Inflammatory macrophage treated with lipopolysaccharide for 4 hours (primary cell): ENCODE measurements at places on chromosomes 13 and 19.

DNA sequence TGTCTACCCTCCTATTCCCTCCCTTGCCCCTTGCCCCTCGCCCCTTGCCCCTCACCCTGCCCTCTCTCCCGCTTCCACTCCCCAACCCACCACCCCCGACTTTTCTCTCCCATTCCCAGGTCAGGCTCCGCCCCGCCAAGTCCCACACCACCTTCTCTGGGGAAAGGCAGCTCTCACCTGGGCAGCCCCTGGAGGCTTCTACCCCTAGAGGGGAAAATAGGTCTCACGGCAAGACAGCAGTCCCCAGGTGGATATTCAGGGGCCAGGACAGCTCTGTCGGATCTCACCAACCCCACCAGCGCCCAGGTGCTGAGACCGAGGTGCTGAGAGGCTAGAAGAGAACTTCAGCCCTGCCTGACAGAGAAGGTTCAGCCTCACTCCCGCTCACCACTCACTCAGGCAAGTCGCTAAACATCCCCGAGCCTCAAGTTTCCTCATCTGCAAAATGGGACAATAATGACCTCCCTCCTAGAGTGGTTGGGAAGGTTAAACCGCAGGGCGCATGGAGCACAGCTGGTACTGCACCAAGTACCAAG is 1.4 kb upstream of the ERFL start:
- no peak for DNase-seq

GRCh38 chr19:51127755-51128154 is 3.0 kb downstream of the SIGLEC9 start:
- DNase-seq = peak; percentile 91

DNA sequence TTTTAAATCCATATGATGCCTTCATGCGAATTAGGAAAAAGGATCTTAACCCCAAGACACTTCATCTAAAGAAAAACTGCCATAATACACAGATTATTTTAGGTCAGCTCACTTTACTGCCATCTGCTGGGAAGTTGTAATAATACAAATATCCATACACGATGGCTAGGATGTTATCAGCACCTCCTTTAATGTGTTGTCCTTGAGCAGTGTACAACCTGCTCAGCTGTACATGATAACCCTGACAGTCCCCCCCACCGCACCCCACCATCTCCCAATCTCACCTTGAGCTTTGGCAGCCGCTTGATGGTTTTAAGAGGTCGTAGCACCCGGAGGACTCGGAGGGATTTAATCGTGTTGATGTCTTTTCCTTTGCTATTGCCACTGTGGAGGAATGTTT is 112.2 kb downstream of the IER2 start:
- DNase-seq = peak; percentile 73

DNA sequence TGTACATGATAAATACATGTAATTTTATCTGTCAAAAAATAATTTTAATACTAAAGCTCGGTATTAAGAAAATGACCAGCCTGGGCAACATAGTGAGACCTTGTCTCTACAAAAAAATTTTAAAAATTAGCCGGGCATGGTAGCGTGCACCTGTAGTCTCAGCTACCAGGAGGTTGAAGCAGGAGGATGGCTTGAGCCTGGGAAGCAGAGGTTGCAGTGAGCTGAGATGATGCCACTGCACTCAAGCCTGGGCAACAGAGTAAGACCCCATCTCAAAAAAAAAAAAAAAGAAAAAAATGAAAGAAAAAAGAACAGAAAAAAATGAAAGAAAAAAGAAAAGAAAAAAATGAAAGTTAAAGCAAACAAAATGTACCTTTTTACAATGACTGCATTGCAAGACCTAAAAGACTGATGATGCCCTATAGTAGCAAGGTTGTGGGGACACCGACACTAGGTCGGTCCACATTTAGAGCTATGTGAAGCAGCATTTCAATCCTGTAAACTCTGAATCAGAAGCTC is 5.3 kb downstream of the ZFP14 start:
- DNase-seq = no peak

GRCh38 chr19:57888560-57889231 is at the start of gene ZNF814:
TSS of gene ZNF814 (minus strand) at chr19:57889037. CDS start at chr19:57888802, 235 bp downstream.
- DNase-seq = peak; percentile 66

DNA sequence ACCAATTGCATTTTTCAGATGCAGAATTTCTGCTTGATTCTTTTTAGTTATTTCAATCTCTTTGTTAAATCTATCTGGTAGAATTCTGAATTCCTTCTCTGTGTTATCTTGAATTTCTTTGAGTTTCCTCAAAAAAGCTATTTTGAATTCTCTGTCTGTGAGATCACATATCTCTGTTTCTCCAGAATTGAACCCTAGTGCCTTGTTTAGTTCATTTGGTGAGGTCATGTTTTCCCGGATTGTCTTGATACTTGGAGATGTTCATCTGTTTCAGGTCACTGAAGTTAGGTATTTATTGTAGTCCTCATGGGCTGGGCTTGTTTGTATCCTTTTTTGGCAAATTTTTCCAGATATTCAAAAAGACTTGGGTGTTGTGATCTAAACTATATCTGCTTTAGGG is 202.9 kb upstream of the SERP2 start:
- DNase-seq = no peak

DNA sequence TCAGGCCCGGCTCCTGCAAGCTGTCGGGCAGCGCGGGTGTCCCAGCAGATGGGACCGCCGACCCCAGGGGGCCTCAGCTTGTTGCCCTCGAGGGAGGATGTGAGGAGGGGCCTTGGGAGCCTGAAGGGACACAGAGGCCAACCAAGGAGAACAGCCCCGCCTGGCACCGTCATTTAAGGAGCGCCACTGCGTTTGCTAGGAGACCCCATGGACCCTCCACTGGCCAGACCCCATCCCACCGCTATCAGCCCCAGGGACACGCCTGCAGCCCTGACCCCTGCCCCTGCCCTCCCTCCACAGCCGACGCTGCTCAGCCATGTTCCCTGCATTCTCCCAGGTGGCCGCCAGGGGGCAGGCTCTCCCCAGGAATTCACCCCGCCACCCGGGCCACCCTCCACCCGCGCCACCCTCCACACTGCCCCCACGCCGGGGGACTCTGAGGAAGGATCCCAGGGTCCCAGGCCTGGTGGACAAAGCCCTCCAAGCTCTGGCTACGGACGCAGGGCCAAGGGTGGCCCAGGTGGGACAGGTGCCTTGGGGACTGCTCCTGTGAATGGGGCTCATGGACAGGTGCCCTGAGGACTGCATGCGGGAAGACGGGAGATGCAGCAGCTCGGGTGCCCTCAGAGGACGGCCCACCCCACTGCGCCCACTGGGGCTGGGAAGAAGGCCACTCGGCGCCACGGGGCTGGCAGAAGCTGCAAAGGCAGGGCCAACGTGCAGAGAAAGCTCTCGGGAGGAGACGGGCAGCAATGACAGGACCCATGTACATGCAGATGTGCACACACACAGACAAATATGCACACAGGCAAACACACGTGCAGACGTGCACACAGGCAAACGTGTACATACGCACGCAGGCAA is 34.4 kb downstream of the PIP5K1C start:
- DNase-seq = peak; percentile 38

GRCh38 chr19:18029617-18030338 is 21.8 kb downstream of the ARRDC2 start:
- DNase-seq = no peak

- peak; percentile 51 for DNase-seq
Measured at GRCh38 chr13:79803989-79804388, 323.0 kb downstream of the NDFIP2 start.

GRCh38 chr19:20321139-20321763 is 154.2 kb downstream of the ZNF486 start:
- DNase-seq = no peak

DNA sequence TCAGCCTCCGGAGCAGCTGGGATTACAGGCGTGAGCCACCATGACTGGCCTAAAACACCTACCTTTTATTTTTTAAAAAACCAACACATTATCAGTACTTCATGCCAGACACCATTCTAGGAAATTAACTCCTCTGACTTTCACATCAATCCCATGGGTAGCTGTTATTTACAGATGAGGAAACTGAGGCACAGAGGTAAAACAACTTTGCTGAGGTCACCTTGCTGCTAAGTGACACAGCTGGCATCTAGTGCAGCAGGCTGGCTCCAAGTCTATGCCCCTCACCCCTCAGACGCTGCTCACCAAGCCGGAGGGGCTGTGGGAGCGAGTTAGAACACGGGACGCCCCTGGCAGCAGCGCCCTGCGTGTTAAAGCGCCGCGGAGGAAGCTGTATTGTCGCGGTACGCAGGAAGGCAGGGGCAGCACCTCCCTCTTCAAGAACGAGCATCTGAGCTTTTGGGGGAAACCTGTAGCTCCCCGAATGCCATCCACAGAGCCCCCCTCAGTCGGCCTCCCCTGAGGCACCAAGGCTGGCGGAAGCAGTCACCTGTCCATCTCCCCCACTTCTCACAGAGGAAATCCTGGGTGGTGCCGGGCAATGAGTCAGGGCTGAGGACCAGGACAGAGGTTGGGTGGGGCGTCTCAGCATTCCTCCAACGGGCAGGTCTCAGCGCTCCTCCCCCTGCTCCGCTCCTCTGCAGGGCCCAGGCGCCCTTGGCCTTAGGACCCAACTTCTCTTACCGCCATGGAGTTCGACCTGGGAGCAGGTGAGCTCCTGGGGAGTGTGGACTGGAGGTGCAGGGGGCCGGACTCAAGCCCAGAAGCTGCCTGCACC is at the start of gene C19orf33:
TSS of gene C19orf33 (plus strand) at position 735 of the 835 bp plus-strand sequence. CDS start at position 746, 11 bp downstream.
- no peak for DNase-seq

DNA sequence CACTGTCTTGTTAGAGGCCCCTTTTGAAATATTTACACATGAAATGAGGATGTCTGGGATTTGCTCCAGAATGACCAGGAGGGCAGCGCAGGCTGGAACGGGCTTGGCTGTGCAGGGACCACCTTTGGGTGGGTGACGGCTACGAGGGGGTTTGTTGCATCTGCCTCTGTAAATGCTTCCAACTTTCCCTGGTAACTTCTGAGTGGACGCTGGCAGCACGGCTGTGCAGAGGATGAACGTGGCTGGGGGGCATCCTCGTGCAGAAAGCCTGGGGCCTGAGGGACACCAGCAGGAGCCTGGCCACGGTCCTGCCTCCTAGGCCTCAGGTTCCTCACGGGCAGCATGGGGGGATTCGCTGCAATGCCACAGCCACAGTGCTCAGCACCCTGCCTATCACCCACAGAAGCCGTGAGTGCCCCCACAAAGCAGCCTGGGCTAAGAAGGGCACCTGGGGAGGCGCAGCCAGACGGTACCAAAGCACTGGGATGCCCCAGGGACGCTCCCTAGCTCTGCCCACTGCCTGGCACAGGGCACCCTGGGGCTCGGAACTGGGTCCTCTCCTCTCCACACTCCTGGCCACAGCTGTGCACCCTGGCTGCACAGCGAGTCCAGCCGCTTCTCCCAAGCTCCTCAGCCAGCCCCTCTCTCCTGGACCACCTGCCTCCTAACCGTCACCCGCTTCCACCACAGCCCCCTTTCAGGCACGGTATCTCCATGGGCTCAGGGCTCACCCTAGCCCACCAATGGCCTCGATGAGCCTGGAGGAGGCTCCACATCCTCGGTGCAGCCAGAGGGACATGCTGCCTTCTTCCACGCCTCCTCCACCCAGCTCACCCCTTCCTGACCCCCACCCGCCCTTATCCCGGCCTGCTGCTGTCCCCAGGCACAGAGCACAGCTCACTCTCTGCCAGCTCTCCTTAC is 44.5 kb downstream of the MLLT1 start:
- no peak for DNase-seq

GRCh38 chr19:11273296-11273695 is 11.0 kb upstream of the DOCK6 start:
- no peak for DNase-seq

- no peak for DNase-seq
Measured at GRCh38 chr19:944171-944567, 18.3 kb downstream of the ARID3A start.
